HT1080 (cell line): ENCODE measurements at places on chromosomes 7 and 10.

- DNase-seq = no peak
Observed at GRCh38 chr10:92696606-92697383, 7.0 kb downstream of the HHEX start.

DNA sequence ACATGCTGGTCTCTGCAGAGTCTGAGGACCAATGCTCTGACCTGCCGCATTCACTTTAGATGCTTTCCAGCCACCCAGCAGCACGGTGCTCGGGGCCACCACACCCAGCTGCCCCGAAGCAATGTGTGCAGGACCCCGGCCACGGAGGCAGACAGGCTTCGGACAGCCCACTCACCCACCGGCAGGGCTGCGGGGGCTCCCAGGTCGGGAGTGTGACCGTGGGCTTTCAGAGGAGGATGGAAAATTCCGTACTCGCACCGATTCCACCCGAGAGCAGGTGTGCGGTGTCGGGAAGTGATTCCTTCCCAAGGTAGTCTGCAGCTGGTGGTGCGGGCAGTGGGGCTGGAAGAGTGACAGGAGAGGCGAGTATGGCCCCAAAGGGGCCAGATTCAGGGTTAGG lies 190.9 kb downstream of the DNAJB6 start:
- DNase-seq = no peak

DNA sequence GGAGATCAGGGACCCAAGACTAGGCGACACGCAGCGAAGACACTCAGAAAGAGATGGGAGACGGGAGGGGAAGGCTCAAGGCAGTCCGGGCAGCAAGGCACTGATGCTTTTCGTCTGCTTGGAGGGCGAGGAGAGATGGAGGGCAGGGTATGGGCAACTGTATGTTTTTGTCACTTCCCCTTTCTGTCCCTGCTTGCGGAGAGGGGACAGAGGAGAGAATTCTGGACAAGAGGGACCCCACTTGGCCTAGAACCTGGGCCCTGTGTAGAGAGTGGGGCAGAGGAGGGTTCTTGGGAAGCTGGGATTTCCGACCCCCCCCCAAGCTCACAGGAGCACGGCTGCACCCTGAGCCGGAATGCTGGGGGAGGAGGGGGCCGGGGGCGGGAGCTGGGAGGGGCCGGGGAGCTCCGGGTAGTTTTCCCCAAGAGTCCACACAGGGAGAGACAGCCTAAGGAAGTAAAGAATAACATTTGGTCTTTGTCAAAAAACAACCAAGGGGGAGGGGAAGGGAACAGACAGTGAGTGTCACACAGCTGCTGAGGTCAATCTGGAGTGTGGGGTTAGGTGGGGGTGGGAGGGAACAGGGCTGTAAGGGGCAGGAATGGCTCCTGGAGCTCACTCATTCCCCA lies 1.8 kb downstream of the LRCH4 start:
- DNase-seq = peak; percentile 27

GRCh38 chr7:67773081-67773480 lies 776.4 kb downstream of the TYW1 start:
- no peak for DNase-seq

DNA sequence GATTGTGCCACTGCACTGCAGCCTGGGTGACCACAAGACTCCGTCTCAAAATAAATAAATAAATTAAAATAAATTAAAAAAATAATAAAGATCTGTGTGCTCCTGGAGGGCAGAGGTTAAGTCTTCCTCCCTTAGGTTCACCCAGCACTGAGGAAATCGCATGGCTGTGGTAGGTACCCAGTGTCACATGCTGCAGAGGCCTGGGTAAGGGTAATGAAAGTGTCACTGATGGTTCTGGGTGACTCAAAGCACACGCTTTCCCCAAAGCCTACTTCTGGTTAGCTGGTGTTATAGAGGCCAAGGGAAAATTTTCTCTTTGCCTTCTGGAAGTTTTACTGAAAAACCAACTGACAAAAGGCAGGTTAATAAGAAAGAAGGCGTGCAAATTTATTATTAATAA lies 88.8 kb upstream of the ITGB1 start:
- DNase-seq = no peak

DNA sequence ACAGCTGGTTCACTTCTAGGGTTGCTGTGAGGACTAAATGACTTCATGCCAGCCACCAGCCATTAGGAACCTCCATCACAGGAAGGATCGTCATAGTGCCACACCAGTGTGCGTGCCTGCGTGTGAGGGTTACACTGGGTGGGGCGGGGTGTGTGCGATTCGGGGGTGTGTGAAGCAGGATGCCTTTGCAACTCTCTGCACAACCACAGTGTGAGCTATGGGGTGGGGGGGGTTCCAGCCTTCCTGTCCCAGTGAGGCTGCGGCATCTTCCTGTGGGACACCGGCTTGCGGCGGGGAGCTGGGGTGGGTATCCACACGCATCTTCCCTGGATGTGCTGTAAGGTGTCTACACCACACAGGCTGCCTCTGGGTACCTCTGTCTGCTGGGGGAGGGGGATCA lies 6.9 kb upstream of the ELFN1 start:
- no peak for DNase-seq

- DNase-seq = peak; percentile 99
Observed at GRCh38 chr10:110414548-110415309, 83.0 kb upstream of the DUSP5 start.

- DNase-seq = no peak
Observed at GRCh38 chr7:54632696-54633095, 90.5 kb downstream of the VSTM2A start.

- DNase-seq = no peak
Observed at GRCh38 chr7:79291498-79291865, 162.0 kb downstream of the MAGI2 start.

GRCh38 chr7:31256506-31256905 lies 84.0 kb downstream of the NEUROD6 start:
- no peak for DNase-seq

DNA sequence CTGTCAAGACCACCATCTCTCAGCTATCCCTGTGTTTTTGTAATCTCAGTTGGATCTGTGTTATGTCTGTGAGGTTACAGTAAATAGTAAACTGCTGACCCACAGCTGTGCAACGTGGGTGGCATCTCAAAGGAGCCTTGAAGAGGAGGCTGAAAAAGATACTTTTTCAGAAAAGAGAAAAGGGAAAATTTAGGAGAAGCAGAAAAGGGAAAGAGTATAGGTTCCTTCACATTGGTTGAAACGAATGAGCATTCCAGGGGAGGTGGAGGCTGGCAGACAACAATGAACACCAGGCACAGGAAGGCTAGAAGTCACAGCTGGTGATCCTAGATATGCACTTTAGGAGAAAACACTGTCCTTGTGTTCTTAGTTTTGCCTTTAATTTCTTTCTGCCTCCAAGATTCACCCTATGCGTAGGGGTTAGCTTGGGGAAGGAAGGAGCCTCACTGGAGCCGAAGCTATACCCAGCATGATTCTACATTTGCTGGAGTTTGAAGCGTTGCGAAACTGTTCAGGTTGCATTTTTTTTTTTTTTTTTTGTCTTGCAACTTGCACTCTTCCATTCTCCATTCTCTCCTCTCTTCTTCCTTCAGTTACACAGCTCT lies 18.3 kb downstream of the CPED1 start:
- DNase-seq = no peak

GRCh38 chr7:47282790-47283496 lies 299.0 kb downstream of the TNS3 start:
- DNase-seq = no peak

DNA sequence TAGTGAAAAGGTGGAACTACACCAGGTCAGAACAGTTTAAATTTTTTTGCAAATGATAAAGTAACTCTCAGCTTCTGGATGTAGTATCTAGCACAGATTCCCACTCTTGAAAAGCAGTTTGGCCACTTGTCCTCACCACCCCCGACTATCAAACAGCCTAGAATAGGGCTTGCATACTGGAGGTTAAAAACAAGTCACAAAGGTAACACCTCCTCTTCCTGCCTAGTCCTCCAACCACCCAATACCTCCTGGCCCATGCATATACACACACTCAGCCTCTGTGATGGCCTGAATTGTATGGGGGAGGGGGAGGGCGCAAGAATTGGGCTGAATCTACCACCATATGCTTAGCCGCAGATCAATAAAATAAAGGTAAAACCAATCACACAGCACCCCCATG lies 5.7 kb downstream of the SKAP2 start:
- DNase-seq = no peak

DNA sequence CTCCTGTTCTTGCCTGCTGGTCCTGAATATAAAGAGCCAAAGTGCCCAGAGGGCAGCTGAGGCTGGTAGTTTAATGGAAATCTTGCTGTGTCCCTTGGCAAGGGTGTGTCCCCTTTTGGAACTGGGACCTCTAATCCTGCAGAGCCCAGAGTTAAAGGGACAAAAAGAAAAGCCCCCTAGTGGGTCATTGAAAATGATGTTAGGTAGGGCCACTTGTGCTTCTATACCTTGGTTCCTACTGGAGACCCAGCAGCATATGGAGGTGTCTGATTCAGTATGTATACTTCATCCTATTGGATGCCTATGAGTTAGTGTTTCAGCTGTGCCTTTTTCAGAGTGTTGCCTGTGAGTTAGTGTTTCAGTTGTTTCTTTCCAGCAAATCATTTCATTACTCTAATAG lies 30.5 kb downstream of the TFAM start:
- DNase-seq = no peak

GRCh38 chr7:149884016-149884415 lies 10.2 kb downstream of the ATP6V0E2 start:
- no peak for DNase-seq

DNA sequence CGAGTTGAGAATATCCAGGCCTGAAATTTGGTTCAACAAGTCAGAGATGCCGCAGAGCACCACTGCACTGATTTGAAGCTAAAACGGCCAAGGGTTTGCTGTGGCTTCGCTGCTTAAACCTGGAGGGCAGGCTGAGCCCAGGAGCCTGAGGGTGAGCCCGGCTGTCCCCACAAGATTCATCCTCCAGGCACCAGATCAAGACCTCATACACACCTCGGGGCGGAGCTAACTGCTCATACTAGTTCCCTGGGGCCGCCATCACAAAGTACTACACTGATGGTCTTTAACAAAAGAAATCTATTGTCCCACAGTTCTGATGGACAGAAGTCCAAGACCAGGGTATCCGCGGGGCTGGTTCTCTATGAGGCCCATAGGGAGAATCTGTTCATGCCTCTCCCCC lies 16.9 kb upstream of the TRIM56 start:
- DNase-seq = no peak

- no peak for DNase-seq
Observed at GRCh38 chr10:963186-963585, 25.0 kb upstream of the GTPBP4 start.

DNA sequence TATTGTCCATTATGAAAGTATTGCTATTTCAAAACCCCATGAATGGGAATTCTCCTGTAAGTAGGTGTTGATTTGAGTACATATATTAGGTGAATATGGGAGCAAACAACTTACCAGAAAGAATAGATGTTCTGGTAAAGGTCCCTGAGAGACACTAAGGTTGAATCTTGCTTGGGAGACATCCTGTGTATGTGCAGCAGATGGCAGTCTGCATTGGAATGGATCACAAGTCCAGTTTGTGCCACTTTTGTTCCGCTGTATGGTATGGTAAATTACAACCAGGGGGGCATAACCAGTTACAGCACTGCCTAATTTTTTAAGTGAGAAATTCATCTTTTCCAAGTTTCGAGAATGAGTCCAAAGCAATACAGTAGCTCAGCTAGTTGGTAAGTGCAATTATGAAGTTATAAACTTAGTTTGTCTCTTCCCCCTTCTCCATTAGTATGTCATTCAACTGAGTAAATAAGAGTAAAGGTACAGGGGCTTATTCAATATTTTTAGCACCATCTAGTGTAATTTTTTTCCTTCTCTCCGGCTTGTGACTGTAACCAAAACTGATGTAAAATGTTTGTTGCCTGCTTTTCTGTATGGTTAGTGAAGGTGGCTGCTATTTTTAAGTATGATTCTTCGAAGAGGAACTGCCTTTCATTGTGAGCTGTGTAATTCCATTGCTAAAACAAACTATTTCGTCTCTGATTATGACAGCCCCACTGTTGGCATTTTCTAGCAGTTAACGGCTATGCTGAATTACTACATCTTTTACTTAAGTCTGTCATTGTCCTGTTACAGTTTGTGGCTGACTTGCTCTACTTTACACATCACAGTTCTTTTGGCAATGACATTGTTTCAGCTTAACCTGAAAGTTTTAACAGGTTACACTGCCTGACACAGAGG lies 2.8 kb downstream of the MCU start:
- peak; percentile 26 for DNase-seq

DNA sequence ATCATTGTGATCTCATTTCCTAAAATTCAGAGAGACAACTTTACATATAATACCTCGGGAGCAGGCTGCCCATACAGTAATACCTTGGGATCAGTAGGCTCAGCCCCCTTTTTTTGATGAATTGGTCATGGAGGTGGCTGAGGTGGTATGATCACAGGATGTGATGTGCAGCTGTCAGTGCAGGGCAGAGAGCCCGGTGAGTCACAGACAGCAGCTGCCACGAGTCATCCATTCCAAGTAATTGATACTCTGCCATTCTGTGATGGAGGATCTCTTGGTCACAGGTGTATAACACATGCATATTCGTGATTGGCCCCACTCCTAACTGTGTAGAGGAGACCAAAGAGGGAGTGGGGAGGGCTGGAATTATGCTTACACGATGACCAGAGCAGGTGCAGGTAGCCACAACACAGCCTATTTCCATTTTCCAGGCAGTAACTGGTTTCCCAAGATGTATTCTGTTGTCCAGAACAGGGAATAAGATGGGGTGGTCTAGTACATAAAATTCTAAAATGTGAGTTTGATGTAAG lies 14.1 kb downstream of the NRCAM start:
- DNase-seq = peak; percentile 90

GRCh38 chr10:82236084-82236731 lies 361.2 kb downstream of the NRG3 start:
- no peak for DNase-seq

DNA sequence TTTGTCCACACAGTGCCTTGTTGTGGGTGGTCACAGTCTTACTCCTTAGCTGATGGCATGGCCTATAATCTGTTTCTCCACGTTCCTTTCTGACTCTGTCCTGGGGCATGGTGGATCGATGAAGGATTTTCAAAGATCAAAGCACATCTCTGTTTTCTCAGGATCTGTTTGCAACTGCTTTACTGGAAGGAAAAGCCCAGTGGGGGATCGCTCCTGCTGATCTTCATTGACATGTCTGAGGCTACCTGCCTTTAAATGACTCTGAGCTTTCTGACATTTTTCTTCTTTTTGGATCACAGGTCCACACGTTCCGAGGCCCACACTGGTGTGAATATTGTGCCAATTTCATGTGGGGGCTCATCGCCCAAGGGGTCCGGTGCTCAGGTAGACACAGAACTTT lies 68.0 kb upstream of the PRR15 start:
- no peak for DNase-seq

DNA sequence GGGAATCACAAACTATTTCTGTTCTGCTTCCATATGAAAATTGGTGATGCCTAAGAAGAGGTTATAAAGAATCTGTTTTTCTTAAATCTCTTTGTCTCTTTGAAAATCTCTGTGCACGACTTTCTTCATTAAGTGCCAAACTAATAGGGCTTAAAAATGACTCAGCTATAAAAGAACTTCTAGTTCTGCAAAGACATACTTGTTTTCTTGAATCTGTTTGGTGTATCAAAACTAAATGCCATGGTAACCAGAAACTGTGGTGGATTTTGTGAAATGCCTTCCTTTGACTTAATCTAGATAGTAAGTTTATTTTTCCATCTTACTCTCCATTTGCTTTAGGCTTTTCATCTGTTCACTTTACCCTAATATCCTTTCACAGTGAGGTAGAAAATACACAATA lies 417.8 kb downstream of the PARD3 start:
- no peak for DNase-seq
